ENCODE measurements at places on chromosomes 6 and 20.

DNA sequence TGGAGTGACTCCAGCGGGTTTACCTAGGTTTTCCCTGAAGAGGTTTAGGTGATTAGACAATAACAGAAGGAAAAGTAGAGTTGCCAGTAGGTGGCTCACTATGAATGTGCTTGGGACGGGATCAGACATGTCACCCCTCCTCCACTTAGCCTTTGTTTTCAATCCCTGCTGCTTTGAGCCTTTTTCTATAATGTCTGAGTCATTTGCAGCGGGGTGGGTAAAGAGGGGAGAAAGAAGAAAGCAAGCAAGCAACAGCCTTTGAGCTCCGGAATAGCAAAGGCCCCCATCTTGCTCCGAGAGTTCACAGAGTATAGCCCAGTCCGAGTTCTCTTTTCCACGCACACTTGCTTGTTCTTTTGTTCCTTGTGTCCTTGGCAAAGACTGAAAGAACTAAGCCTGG is 129.1 kb downstream of the PACRG start:
- no peak for DNase-seq

DNA sequence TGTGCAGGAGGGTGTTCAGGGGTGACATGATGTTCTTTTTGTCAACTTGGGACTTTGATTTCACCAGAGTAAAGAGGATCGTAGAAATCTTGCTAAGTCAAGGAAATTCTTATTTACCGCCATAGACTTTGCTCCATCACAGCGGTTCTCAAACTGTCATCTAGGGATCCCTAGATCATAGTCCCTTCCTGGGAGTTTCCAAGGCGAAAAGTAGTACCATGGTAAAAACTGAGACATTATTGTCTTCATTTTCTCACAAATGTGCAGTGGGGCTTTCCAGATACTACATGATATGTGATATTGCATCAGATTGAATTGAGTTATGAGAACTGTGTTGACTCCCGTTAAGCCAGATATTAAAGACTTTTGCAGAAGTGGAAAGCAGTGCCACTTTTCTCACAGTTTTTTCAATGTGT is 79.7 kb downstream of the JARID2 start:
- DNase-seq = no peak

DNA sequence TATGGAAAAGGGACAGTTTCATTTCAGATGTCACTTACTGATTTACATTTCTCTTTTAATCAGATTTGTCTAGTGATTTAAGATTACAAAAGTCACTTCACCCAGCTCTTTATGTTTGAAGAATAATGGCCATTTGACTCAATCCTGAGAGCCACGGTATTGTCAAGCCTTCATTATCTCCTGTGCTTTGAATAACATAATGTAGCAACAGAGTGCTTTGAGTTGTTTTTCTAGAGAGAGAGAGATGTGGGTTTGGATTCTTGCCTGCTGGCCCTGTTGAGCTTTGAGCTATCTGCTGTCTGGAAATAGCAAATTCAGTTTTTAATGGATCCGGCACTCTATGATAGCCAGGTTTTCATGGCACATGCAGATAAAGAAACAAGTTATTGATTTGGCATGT is 478.4 kb upstream of the SOX4 start:
- no peak for DNase-seq

DNA sequence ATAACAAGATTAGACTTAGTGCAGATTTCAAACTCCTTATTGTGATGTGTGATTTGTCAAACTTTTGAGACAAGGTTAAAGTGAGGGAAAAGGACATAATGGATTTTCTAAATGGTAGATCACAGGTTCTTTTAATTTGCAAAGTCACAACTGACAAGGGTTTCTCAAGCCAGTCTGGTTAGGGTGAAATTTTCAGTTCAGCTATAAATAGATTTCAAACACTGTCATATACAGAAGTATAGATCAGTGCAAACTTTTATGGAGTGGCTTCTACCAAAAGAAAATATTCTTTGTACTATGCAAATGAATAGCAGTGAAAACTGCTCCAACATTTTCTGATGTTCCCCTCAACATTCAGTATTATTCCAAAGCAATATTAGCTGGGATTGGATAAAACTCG is 337.1 kb upstream of the MAN1A1 start:
- no peak for DNase-seq

DNA sequence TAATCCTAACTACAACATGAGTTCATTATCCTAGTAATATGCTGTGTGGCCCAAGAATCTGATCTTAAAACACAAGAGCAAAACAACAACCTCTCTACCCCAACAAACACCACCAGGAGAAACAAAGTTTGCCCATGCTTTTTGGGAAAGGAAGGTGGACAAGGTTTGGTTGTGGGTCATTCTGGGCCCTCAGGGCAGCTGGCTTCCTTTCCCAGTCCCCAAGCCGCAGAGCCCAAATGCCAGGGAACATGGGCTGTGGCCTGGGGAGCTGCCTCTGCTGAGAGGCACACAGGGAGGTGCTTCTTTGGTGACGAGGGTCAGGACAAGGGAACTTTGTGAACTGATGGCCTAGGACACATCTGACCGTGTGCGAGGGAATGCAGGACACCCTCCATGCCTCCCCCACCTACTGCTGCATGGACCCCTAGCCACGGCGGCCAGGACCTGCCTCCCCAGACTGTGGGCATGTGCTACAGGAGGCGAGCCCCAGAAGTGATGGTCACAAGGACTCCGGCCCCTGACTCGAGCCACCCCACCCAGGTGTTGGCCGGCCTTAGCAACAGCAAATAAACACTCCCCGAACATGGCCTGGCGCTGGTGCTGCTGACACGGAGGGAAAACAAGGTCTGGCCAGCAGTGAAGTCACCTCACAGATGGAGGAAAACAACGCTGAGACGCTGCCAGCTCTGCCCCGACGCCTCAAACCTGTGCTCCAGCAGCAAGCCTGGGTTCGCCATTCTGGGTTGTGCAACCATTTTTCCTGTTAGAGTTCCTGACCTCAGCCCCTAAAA is 55.6 kb downstream of the RRBP1 start:
- no peak for DNase-seq

GRCh38 chr6:70423189-70424134 is 10.2 kb downstream of the FAM135A start:
- no peak for DNase-seq

- DNase-seq = no peak
Observed at GRCh38 chr20:51422514-51423289, 119.8 kb downstream of the NFATC2 start.

- no peak for DNase-seq
Observed at GRCh38 chr6:10692965-10693538, 1.4 kb downstream of the C6orf52 start.

GRCh38 chr20:5141615-5142014 is 14.8 kb downstream of the CDS2 start:
- no peak for DNase-seq

DNA sequence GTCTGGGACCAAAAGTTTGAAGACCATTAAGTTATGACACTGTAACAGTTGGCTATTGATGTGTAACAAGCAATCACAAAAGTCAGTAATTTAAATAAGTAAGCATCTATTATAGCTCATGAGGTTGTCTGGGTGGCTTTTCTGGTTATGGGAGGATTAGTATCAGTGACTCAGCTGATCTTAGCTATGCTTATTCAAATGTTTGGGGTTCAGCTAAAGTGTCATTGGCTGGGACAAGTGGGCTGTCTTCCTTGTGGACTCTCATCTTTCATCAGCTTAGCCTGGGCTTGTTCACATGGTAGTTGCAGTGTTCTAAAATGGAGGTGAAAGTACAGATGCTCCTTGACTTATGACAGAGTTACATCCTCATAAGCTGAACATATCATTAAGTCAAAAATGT is 74.6 kb upstream of the LAMP5 start:
- DNase-seq = no peak

GRCh38 chr20:33649201-33649681 is 12.9 kb upstream of the C20orf144 start:
- DNase-seq = no peak

DNA sequence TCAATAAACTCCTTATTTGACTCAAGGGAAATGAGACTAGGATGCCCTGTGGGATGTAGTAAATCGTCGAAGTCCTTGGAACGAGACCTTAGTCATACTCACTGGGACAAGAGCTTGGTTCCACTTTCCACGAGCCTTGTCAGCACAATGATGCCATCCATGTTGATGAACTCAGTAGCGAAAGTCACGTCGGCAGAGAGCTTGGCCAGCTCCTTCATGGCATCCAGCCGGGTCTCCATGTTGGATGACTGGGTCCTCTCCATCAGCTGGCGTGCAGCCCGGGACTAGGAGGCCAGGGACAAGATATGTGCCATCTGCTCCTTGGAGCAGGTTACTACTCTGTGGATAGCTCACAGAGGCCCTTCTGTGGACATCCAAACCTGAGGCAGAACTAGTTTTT is 17.5 kb downstream of the ELMO2 start:
- DNase-seq = no peak

GRCh38 chr20:49386848-49387580 is 95.5 kb downstream of the KCNB1 start:
- no peak for DNase-seq

- DNase-seq = no peak
Observed at GRCh38 chr6:15876406-15876805, 213.6 kb upstream of the DTNBP1 start.

GRCh38 chr6:157798851-157799250 is 24.2 kb upstream of the SNX9 start:
- no peak for DNase-seq

DNA sequence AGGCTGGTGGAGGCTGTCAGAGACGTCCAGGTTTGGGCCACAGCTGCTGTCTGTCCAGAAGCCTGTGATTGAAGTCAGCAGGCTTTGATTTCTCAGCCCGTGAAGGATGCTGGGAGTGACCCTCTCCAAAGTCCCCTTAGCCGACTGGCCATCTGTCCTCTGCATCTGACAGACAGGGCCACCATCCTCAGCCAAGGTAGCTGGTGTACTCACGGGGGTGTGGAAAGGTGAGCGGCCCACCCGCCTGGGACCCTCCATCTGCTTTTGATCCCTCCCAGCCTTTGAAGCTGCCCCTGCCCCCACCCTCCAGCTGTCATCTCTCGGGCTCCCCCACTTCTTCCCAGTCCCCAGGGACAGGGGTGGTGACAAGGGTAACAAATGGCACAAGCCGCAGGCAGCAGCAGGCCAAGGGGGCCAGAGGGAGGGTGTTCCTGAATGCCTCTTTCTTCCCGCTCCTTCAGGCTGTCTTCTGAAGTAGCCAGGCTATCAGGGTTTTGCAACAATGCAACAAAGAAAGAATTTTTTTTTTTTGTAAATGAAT is 84.4 kb downstream of the EYA2 start:
- DNase-seq = no peak

- DNase-seq = no peak
Observed at GRCh38 chr20:23024701-23025100, 10.4 kb upstream of the SSTR4 start.

DNA sequence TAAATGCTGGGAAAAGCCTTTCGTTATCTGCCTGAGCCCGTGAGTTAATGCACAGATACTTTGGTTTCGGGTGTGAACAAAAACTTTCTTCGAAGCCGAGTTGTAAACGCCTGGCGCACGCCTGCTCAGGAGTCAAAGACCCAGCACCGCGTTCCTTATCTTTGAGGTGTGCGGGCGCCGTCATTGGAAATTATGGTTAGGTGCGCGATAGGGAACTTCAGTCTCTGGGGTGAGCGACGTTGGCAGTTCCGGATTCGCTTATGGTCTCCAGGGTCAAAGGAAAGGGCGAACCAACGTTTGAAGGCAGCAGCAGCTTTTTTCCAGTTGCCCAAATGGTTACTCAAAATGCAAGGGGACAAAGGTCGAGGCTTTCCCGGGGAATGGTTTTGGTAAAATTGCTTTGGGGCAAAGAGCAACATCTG is 853 bp downstream of the SLC22A3 start:
- DNase-seq = no peak

DNA sequence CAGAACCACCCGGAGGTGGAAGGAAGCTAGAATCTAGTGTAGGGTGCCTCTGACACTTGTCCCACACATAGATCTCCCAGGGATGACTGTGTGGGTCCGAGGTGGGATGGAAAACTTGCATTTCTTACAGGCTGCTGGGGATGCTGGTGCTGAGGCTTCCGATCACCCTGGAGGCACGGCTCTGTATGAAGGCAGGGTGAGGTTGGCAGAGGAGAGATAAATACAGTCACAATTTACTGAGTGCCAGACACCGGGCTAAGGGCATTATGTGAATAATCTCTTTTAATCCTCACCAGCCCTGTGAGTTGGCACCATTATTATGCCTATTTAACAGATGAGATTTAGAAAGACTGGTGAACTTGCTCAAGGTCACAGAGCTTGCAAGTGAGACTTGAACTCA is 250.2 kb upstream of the RREB1 start:
- no peak for DNase-seq

GRCh38 chr6:97322811-97323210 is 39.8 kb upstream of the MMS22L start:
- DNase-seq = no peak

DNA sequence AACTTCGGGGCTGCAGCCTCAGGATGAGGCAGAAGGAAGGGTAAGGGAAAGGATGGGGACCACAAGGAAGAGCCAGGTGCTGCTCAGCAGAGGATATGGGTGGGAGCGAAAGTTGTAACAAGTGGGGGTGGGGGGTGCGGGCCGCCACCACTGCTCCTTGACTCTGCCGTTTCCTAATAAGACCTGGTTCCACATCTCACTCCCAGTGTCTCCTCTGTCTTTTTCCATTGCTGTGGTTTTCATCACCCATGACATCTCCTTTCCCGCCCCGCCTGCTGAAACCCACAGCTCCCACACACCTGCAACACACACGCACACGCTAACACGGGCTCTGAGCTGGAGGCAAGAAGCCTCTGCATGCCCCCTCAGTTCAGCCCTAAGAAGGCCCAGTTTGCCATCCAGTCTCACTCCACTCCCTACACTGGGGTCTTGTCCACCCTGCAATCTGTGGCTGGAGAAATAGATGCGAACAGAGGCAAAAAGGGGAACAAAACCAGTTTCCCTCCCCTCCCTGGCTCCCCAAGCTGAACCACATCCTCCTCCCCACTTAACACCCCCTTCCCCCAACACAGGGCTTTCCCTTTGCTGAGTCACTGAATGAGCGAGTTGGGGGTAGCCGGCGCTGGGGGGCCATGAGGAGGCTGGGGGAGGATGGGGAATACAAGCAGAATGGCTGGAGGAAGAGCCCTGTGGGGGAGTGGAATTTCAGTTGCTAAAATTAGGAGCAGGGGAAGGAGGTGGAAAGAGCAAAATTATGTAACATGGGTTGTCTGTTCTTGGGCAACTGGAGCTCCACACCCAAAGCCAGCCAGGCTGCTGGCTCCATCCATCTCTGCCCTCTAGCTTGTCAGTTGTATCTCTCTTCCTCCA is 11.5 kb downstream of the NFKBIL1 start:
- no peak for DNase-seq

- no peak for DNase-seq
Observed at GRCh38 chr6:99761711-99762110, 155.1 kb downstream of the PRDM13 start.

- no peak for DNase-seq
Observed at GRCh38 chr6:33828764-33829731, 25.2 kb upstream of the MLN start.

DNA sequence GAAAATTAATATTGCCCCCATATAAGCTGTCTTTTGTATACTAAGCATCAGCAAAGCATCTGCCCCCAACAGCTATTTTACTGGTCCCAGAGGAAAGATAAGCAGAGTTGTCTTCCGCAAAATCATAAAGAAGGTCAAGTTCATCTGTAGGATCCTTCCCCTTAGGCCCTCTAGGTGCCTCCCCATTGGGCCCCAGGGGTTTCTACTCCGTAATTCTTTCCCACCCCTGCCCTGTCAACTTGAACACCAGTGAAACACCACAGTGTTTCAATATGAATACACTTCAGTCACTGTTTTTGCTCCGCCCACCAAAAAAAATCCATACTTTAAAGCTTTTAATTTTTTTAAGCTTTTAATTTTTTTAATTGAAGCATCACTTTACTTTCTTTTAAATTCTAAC is 159.2 kb downstream of the ATXN1 start:
- DNase-seq = no peak
